ENCODE measurements at places on chromosomes 2 and 18. TPM values are rescaled to one million over a fixed set of nuclear protein-coding genes. Genes with fewer than 3 reads are reported as not detected.

Gene DUSP2
- 5.2 TPM for total RNA-seq

Gene TCF23
- not detected for total RNA-seq

Gene CHAC2
- total RNA-seq: 6.5 TPM

Gene CNOT11
- total RNA-seq: 18.6 TPM

Gene HJURP
- total RNA-seq: 8.3 TPM

Gene GAL3ST2
- total RNA-seq: 0.33 TPM

Gene WNT10A
- total RNA-seq: 0.17 TPM

Gene C2orf15
- 5.7 TPM for total RNA-seq

Gene CYS1
- total RNA-seq: 2.2 TPM

DNA sequence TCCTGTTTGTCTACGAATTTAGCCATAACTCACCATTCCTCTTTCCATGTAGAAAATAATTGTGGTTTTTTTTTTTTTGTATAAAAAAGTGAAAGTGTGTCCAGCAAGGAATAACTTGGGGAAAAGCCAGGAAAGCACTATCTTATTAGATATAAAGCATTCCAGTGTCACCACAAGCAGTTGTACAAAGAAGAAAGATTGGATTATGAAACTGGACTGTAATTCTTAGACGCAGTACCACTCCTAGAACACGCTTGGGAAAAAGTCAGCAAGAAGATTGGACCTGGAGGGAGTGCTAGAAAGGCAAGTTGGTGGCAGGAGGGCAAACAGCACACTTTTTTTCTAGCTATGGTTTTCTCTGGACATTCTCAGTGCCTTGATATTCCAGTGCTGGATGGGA is 186.7 kb downstream of the PARD3B start:
- no peak for DNase-seq

DNA sequence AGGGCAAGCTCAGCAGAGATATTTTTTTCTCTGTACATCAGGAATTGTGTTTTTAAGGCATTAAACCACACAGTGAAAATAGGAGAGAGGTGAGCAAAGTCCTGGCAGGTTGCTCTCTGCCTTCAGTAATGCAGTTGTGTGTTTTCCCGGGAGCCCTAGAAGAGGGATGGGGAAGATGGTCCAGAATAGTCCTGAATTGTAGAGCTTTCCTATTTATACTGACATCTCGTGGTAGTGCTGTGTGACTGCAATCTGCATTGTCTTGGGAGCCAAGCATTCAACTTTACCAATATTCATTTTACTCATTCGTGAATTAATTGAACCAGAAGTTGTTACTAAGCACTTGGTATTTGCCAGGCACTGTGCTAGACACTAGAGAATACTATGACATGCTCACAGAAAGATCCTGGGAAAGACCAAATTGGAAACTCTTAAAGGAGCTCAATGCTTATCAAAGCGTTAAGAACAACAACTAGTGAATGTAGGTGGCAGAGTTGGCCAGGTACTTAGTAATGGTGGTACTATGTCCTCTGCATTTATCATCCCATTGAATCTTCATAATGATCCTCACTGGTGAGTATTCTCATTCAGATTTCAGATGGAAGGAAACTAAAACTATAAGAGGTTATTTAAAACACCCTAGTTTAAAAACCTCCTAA is 214.6 kb downstream of the TRIB2 start:
- no peak for DNase-seq

- no peak for DNase-seq
These were observed 916 bp upstream of the PDCD1 start for GRCh38 chr2:241859436-241860183.

DNA sequence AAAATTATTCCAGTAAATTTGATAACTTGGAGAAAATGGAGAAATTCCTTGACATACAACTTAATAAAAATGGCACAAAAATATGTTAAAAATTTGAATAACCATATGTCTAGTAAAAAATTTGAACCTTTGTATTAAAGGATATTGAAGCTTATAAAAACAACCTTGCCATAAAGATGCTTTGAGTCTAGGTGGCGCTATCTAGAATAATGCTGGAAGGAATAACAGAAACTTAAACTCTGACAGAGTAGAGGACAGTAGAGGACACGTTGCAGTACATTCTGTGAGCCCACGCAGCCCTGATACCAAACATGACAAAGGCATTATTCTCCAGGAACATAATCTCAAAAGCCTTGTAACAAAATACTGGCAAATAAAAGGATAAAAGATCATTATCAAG is 44.7 kb upstream of the ALKAL2 start:
- no peak for DNase-seq

GRCh38 chr2:47429795-47430194 is 26.8 kb downstream of the MSH2 start:
- DNase-seq: no peak

DNA sequence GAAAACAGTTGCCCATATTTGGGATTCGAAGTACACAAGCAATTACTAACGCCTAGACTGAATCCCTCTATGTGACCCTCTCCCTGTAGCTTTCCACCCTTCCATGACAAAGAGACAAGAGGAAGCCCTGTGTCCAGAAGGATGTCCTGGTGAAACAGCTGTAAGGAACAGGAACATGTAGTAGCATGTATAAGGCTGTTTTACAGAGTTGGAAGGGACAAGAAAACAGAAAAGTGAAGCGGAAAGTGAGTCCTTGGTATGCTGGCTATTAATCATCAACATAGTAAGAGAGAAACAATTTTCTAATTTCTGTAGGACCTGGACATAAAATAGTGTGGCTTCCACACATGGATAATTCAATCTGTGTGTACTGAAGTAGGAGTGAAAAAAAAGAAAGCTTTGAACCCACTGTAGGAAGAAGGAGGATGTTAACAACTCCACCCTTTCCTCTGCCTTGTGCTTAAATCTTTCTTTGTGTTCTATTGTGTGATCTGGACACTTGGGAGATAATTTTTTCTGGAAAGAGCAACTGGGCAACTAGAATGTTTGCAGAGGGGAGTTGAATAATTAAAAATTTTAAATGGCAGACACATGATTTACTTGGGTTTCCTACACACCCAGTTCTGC is 162.3 kb upstream of the ZSWIM2 start:
- no peak for DNase-seq

- DNase-seq: no peak
These were observed 950.6 kb upstream of the LRATD1 start for GRCh38 chr2:13681936-13682335.

- no peak for DNase-seq
These were observed 68.8 kb upstream of the TMEM247 start for GRCh38 chr2:46410273-46411244.

- peak; percentile 38 for DNase-seq
These were observed 980 bp upstream of the PPP4R1 start for GRCh38 chr18:9615280-9615797.

DNA sequence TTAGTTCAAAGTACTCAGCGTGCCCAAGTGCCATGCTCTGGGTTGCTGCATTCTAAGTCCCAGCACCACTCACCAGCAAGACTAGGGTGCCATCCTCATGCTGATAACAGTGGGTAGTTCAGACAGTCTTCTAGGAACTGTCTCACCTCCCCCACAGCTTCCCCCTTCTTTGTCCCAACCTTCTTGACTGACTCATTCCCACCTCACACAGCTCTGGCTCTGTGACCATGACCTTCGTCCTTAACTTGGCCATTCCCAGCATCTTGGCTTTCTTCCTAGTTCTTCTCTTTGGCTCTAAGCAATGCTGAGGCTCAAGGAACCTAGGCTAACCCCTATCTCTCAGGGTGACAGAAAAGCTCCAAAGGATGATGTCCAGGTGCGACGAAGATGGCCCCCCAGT is 20.0 kb upstream of the CXCR4 start:
- DNase-seq: no peak

DNA sequence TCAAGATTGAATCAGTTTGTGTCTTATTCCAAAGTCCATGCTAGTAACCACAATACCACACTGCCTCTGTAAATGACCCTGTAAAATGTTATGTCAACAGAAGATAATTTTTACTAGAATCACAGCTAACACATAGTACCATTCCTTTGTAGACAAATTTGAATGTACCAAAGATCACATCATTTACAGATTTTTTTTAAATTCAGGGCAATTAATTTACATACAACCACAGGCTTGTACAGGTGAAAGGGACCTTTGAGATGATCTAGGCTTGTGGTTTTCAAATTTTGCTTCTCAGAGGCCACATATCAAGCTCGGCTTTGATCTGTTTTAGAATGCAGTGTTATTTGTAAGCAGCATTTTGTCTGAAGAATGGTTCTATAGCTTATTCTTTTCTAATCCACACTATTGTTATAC is 63.8 kb upstream of the PPM1B start:
- DNase-seq: no peak

DNA sequence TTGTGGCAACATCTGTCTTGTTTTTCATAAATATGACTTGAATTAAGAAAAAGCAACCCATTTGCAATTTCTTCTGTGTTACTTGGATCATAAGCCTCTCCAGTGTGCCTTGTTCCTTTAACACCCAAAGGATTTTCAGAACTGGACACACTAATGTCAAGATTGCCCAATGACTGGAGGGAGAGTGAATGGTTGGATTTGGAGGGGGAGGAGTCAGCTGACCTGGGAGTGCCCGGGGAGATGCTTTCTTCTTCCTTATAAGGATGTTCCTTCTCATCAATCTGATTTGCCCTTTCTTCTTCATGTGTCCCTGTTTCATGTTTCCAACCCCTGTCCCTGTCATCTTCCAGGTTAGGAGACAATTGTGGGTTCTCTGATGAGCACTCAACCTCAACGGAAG is 48.8 kb downstream of the ALPK2 start:
- DNase-seq: no peak

GRCh38 chr2:20524412-20525040 is 77.7 kb downstream of the RHOB start:
- DNase-seq: no peak

DNA sequence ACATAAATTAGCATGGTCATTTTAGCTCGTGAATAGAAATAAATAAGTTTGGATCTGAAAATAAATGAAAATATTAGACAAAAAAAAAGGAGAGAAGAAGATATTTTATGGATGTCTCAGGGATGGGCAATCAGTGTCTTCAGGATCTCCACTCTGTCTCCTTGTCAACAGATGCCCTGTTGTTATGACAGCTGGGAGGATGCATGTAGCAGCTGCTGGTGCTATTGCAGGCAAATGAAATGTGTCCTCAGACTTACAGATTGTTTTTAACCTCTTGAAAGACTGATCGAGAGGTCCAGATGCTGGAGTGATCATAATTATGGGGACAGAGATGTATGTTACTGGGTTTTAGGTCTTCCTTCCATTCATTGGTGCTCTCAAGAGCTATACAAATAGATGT is 24.7 kb upstream of the ARL4C start:
- DNase-seq: no peak

DNA sequence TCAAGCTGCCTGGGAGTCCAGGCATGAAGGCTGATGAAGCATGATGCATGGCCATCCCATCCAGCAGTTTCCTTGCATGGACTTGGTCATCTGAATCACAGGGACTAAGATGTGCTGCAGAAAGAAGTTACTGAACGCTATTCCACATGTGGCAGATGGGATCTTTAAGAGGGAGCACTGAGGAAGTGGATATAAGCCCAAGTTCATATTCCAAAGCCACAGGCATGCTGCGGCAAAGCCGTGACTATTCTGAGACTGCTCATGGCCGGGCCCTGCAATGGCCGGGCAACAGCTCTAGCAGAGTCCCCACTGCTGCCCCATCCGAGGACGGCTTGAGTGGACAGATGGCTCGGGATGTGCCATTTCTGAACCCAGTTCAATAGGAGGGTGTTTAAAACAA is 61.5 kb downstream of the STPG4 start:
- DNase-seq: no peak

DNA sequence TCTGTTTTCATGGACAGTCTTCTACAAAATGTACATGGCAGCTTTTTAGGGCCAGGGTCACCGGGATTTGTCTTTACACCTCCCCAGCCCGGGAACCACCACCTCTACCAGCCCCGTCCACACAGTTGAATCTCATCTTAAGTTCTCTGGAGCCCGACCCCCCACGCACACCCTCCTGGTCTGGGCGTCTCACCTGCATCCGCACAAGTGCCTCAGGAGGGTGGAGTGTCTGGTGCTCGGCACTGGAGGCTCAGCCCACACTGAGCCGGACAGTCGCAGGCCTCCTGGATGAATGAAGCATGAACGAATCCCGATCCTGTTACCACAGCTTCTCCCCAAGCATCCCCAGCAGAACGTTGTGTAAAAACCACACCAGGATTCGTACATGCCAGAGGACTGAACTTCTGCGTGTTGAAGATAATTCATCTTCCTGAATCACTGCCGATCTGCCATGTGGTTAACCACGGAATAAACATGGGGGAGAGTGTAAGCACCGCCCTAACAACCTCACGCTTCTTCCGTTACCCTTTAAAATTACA is 162.0 kb downstream of the RTP5 start:
- no peak for DNase-seq
